NCI-H446 treated with DMSO at 0.1 percent for 48 hours (cell line): ENCODE measurements at places on chromosomes 4 and X.

DNA sequence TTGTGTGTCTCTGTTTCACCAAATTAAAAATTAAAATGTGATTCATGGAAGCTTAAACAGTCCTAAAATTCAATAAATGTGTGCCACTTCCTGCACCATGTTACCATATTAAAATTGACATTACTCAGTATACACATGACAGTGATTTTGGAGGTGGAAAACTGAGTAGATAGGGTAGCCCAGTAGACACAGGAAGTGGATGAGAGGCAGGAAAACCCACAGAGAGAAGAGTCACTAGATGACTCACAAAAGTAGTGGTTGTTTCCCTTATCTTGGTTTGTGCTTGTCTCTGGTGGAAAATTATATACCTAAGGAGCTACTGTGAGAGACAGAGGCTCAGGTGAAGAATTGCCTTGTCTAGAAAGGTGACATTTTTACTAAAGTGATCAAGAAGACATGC, 375.8 kb upstream of the CXorf51B start:
- DNase-seq: no peak

- no peak for DNase-seq
These were observed 360.2 kb downstream of the ZIC3 start for GRCh38 chrX:137926090-137926489.

GRCh38 chr4:177246641-177247584, 62.8 kb upstream of the NEIL3 start:
- DNase-seq: no peak

DNA sequence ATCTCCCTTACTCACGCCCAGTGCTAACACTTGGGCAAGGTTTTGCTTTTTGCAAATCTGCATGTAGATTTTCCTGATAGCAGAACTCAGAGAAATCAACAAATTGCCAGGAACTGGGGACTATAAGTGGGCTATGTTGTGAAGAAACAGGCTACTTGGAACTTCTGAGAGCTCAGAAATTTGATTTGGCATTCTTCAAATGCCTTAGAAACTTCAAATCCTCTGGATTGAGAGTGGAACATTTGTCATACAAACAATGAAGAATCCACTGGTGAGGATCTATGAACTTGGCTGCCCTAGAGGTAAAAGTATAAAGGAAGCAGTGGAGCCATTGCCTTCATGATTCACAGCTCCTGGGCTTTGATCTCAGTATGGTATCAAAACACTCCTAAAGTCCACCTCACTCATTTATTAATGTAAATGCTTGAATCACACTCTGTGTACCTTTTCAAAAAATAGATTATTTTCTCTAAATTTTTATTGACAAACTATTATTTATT, 126.0 kb downstream of the GLRA3 start:
- no peak for DNase-seq

DNA sequence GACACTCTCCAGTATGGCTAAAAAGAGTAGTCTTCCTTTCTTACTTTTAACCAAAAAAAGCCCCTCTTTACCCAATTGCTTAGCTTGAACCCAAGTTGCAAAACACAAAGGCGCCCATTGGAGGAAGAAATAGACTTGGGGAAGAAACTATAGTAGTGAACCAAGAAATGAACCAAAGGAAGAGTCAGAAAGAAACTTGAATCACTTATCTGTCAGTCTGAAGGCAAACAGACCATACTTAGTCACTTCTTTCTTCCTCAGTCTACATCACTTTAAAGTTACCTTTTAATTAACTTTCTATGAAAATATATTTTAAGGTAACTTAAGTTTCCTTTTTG, 161.4 kb upstream of the GIMD1 start:
- DNase-seq: no peak

DNA sequence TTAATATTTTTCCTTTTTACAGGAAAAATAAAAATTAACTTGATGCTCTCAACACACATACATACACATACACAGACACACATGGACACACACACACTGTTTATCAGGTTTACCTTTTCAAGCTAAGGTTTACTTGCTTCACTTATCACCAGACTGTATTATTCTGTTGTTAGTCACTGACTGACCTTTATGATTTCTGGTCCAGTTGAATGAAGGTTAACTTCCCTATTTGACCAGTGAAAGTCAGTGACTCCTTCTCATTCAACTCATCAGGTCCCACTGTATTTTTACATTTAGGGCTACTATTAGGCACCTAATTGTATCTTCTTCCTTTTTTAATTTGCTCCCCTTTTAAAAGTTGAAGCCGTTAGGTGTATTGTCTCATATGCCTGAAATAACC, 16.0 kb downstream of the DIAPH2 start:
- no peak for DNase-seq

DNA sequence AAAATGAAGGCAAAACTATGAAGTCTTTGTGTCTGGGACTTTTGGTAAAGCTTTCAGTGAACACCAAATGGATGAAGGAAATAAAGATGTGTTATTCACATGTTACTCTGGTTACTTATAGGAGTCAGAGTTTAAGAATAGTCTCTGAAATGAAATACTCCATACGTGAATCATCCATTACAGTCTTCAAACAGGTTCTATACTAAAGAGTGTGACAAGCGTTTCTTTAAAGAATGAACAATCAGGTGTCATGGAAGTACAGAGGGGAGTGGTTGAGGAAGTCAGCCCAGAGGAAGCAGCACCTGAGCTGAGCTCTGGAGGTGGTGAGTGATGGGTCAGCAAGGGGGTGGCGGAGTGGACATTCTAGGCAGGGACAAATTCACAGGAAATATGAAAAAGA, 41.8 kb upstream of the SORBS2 start:
- DNase-seq: no peak

DNA sequence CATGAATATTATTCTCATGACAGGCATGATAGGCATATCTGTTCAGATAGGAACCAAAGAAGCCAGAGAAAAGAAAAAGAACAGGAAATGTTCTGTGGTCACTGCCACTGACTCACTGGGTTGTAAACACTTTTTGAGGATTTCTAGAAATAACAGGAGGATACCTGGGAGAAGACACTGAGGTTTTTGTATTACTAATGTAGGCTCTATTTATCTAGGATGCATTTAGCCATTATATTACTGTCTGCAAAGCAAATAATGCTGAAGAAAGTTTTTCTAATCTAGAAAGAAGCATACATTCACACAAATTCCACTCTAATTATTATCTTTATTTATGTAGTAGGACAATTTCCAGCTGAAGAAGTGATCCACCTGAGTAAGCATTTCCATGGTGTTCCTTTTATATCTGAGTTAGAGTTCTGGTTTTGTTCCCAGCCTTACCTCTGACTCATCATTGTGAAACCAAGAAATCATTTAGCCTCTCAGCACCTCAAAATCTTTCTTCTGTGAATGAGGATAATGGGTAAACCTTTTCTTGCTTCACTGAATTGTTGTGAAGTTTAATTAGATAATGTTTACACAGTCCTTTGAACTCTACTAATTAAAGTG, 40.2 kb upstream of the EPGN start:
- no peak for DNase-seq

DNA sequence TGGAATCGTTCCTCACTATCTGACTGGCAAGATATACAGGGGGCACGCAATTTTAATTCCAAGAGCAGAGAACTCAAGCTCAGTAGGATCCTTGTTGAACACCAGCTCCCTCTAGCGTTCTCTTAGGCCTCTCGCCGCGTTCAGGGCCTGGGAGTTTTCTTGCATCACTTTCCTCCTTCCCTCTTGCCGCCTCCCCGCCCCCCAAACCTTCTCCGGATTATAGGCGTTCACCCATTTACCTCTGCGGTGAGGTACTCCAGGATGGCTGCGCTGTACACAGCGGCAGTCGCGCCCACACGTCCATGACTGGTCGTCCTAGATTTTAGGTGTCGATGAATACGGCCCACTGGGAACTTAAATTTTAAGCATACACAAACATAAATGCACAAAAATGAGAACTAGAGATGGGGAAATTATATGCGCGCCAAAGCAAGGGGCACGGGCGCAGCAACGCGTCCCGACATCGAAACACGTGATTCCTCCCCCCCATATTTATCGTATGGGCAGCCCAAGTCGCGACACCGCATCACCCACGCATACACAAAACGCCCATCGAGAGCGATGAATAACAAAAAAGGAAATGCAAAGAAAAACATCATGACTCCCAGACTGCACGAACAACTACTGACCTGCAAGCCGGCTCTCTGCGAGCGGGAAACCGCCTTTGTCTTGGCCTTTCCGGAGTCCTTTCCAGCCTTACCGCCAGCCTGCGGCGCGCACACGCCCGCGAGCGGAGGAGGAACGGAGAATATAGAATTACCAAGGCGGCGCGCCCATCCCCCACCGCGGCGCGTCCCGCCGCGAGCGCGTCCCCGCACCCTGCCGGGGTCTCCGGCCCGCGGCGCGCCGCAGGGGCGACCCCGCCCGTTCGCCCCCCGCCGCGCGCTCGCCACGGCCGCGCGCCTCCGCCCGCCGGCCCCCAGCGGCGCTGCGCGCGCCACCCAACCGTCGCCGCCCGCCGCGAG, 759 bp downstream of the H2AZ1 start:
- DNase-seq: peak; percentile 80

DNA sequence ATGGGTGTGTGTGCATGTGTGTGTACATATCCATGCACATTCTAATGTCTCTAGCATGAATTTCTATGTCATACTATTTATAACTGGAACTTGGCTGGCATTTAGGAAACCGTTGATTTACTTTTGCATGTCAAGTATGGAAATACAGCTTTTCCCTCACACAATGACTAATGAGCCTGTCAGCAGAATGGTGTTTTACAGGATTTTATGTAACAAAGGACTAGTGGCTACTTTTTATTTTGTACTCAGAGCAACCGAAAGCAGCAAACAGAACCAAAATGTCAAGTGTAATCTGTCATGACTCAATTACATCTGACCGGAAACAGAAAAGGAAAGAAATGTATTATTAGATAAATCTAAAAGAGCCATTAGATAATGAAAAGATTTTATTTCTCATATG, 1911.5 kb upstream of the AGA start:
- DNase-seq: no peak

- DNase-seq: no peak
These were observed 35.2 kb upstream of the TADA2B start for GRCh38 chr4:7007944-7008343.

GRCh38 chrX:53184836-53185235, 40.2 kb downstream of the KDM5C start:
- no peak for DNase-seq

DNA sequence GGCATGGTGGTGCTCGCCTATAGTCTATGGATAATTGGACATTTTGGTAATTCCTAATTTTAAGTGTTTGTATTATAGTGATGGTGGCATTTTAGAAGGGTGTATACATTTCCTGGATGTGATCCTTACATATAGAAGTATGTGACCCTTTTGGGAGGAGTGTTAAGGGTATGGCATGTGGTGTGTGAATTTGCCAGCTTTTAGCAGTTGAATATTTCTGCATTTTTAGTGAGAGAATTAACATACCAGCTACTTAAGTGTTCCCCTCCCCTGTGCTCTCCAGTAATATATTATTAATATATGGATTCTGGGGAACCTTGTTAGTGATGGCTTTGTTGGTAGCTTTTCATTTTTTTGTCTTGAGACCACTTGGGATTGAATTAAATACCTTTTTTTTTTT, 55.3 kb downstream of the STAG2 start:
- no peak for DNase-seq

GRCh38 chrX:75337525-75337924, 63.6 kb downstream of the UPRT start:
- DNase-seq: no peak

DNA sequence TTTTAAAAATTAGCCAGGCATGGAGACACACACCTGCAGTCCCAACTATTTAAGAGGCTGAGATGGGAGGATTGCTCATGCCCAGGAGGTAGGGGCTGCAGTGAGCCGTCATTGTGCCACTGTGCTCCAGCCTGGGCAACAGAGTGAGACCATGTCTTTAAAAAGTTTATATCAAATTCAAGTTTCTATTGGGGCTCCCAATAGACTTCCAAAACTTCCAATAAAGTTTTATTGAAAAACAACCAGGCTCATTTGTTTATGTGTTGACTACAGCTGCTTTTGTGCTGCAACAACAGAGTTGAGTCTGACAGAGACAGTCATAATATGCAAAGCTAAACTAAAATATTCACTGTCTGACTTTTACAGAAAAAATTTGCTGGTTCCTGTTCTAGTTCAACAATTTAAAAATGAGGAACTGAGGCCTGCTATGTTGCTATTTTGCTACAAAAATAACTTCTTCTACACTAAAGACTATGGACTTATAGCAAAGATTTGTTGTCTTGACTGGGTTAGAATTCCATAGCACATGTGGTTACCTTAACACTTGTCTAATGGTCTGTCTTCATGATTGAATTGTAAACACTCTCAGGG, 63.3 kb upstream of the RELL1 start:
- no peak for DNase-seq

- DNase-seq: no peak
These were observed 98.4 kb downstream of the AREG start for GRCh38 chr4:74543231-74543781.

- DNase-seq: no peak
These were observed 103.4 kb downstream of the MFAP3L start for GRCh38 chr4:169922632-169923276.

GRCh38 chr4:133498149-133498548, 349.1 kb downstream of the PCDH10 start:
- no peak for DNase-seq
